ENCODE measurements at places on chromosomes 12 and 14.

DNA sequence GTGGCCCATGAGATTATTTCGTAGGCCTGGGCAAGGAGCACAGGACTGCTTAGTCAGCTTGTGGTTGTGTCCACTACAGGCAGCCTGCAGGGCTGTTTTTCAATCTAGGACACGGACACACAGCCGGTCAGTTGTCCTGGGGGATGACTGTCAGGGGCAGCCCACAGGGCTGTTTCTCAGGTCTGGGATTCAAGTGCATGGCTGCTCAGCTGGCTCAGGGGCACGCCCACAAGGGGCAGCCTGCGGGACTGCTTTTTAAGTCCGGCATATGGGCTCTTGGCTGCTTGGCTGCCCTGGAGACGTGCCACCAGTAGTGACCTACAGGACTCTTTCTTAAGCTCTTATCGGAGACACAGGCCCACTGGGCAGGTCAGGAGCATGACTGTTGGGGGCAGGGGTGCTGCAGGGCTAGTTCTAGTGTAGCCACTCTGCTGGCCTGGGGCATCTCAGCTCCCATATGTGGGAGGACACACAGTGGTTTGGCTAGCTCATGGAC lies 26.6 kb upstream of the GTF2A1 start:
- no peak for DNase-seq

GRCh38 chr14:104601786-104602185 lies 2.8 kb downstream of the TMEM179 start:
- no peak for DNase-seq

DNA sequence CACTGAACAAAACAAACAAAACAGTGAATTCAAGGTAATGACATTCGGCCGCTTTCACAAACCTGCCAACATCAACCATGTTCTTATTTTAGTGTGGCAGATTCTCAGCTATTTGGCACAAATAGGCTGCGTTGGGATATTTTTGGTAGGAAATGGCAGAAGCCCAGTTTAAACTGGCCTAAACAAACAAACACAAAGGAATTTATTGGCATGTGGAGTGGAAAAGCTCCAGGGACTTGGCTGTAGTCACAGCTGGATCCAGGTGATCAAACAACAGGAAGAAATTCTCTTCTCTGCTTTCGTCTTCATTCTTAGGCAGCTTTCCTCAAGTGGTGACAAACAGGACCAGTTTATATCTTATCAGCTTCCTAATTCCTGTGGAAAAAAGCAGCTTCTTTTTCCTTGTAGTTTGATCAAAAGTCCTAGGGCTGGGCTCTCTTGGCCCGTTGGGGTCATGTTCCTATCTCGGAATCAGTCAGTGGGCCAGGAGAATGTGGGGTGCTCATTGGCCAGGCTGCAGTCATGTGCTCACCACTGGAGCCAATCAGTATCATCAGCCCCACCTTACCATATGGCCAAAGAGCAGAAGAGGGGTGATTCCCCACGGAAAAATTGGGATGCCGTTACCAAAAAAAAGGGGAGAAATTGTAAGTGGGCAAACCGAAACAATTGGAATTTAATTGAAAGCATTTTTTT lies 22.6 kb downstream of the C12orf75 start:
- no peak for DNase-seq

DNA sequence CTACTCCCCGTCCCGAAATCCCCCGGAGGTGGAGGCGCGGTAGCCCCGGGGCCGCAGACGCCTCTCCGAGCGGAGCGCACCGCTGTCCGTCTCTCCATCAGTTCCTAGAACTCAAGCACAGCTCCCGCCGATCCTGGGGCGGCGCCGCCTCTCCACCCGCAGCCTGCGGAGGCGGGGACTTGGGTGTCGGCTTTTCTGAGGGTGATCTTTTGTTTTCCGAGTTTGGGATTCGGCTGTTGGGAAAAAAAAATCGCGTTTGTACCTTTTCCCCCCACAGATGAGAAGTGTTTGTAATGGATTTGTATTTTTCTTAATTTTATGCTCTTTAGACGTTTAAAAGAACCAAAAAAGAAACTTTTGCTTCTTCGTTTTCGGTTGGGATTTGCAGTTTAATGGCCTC lies 26.6 kb downstream of the LRCOL1 start:
- no peak for DNase-seq

GRCh38 chr14:37969511-37969979 lies 238.2 kb upstream of the SSTR1 start:
- no peak for DNase-seq

DNA sequence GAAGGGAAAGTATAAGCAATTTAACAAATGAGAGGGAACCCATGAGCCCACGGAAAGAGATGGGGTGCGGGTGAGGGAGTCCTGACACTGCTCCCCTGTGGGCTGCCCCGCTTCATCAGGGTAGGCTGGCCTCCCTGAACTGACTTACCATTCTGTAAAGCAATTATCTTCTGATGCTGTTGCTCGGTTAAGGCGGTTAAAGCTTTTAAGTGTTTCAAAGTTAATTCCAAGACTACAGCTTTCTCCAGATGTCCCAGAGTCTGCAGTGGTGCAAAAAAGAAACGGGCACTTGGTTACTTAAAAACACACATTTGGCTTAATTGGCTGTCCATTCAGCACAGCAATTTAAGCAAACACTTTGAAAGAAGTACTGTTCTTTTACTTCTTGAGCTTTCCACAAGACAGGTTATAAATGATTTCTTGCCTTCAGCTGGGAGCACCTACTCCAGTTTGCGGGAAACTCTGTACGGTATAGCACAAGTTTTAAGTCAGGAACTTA lies 1.3 kb downstream of the BHLHE41 start:
- no peak for DNase-seq

DNA sequence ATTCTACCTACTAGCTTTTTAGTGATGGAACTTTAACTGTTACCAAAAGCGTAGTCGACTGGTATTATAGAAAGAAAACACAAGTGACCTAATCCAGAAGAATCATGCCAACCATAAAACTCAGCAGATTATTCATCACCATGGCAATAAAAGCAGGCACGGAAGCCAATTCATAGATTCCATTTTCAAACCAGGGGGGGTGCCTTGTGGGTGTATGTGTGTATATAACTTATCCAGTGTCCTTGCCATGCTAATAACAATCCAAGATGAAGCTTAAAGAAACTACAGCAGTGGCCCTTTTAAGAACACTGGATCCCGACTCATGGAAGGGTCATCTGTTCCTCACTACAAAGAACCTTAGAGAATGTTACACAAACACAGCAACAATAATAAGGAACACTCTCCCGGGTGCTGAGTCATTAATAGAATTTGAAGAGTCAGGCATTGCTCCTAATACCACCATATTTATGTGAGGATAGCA lies 61.0 kb downstream of the EPS8 start:
- DNase-seq = no peak

DNA sequence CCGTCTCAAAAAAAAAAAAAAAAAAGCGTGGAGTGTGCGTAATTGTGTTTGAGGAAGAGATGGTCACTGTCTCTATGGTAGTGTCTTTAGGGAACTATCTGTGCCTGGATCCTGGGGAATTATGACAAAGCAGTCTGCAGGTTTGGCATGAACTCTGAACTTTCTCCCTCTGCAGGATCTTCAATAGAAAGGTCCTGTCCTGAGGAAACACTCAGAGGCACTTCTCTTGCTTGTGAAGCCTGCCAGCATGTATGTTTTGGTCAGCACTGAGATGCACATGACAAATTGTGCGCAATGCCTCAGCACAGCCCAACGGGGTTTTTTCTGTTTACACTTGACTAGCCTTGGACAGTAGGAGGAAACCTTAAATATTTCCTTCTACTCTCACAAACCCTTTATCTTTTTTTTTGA lies 46.6 kb downstream of the ATF7 start:
- DNase-seq = no peak

GRCh38 chr12:46811185-46811584 lies 14.6 kb downstream of the SLC38A4 start:
- DNase-seq = no peak

Measured in Kasumi-1 (cell line).